ENCODE measurements at places on chromosomes 6 and 20. TPM values are rescaled to one million over a fixed set of nuclear protein-coding genes. Genes with fewer than 3 reads are reported as not detected.

DNA sequence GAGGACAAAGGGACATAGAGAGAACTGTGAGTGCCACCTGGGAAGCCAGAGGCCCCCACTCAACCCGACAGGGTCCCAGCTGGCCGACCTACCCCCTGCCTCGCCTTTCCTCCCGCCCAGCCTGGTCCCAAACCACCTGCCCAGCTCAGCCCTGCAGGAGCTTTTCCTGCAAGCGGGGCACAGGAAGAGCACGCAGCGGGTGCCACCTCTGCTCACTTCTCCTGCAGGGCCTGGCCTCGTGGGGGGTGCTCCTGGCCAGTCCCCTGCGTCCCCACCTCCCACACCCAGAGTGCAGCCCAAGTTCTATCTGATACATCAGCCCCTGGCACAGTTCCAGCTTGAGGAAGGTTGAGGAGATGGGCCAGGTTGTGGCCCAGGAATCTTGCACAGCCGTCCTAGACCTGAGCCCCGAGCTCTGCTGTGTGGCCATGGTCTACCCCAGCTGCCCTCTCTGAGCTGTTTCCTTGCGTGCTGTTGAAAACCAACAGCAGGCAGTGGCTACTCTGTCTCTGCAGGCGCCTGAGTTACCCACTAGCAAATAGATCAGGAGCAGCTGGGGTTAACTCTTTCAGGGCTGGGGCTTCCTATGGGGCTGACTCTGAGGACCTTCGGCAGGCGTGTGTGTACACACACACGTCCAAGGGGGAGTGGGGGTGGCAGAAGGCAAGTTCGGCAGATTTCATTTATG lies 1.7 kb downstream of the NECAB3 start:
- DNase-seq, result no peak

DNA sequence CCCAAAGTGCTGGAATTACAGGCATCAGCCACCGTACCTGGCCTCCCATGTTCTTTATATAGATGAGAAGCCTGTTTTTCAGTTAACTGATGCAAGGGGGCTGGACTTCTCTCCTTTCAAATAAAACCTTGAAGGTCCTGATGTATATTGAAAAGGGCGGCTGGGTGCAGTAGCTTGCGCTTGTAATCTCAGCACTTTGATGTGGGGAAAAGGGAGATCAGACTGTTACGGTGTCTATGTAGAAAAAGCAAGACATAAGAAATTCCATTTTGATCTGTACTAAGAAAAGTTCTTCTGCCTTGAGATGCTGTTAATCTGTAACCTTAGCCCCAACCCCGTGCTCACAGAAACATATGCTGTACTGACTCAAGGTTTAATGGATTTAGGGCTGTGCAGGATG lies 16.1 kb upstream of the SAMHD1 start:
- no peak for DNase-seq

- DNase-seq, result no peak
Observed at GRCh38 chr20:39097889-39098288, 135.7 kb downstream of the DHX35 start.

Gene COL20A1
- total RNA-seq, result 0.06 TPM

Gene HDGFL1
- total RNA-seq, result not detected

Data from NCI-H460 (cell line).